Thoracic aorta endothelial cell (primary cell): ENCODE measurements at places on chromosomes 7 and 10. TPM values are rescaled to one million over a fixed set of nuclear protein-coding genes. Genes with fewer than 3 reads are reported as not detected.

Gene ELFN1
- total RNA-seq: 0.53 and 0.86 TPM in 2 replicates

Gene BMS1
- total RNA-seq: 34.5 and 38.6 TPM in 2 replicates

Gene ADARB2
- total RNA-seq: 0.07 TPM in 1 of 2 replicates, not detected in the other

Gene ITGB8
- 5.5 and 8.9 TPM in 2 replicates for total RNA-seq

Gene MRPS24
- total RNA-seq: 77.8 and 104 TPM in 2 replicates

Gene CDK14
- total RNA-seq: 26.6 and 31.5 TPM in 2 replicates

Gene PON1
- total RNA-seq: not detected in 2 replicates
